Purkinje cell (primary cell): ENCODE measurements at places on chromosomes 6 and 20. TPM values are rescaled to one million over a fixed set of nuclear protein-coding genes. Genes with fewer than 3 reads are reported as not detected.

The SLC22A2 gene
- polyA plus RNA-seq, result not detected in 2 replicates

The HLA-DRB5 gene
- polyA plus RNA-seq, result not detected in 2 replicates

The TRIM27 gene
- polyA plus RNA-seq, result 11.7 and 12.7 TPM in 2 replicates

The CPNE5 gene
- polyA plus RNA-seq, result 22.8 TPM in 1 of 2 replicates, not detected in the other

The ULBP3 gene
- polyA plus RNA-seq, result not detected in 2 replicates

The TTK gene
- polyA plus RNA-seq, result 0.81 TPM in 1 of 2 replicates, not detected in the other

The CD24 gene
- polyA plus RNA-seq, result 0.32 and 2.5 TPM in 2 replicates

The WDR46 gene
- polyA plus RNA-seq, result 22.4 and 46.1 TPM in 2 replicates

The CGA gene
- polyA plus RNA-seq, result not detected in 2 replicates

The CDH26 gene
- 6.2 and 15.3 TPM in 2 replicates for polyA plus RNA-seq

The FARS2 gene
- 6.9 and 7.3 TPM in 2 replicates for polyA plus RNA-seq

The GPX5 gene
- not detected in 2 replicates for polyA plus RNA-seq

The GRM1 gene
- 200 and 255 TPM in 2 replicates for polyA plus RNA-seq

The ADGRB3 gene
- polyA plus RNA-seq, result 135 and 137 TPM in 2 replicates

The CAPN11 gene
- not detected in 2 replicates for polyA plus RNA-seq

The IL17F gene
- 7.1 and 12.9 TPM in 2 replicates for polyA plus RNA-seq

The PRL gene
- polyA plus RNA-seq, result not detected in 2 replicates

The ZSCAN16 gene
- polyA plus RNA-seq, result 0.43 and 6.8 TPM in 2 replicates

The KCNK15 gene
- polyA plus RNA-seq, result 0.58 and 2.7 TPM in 2 replicates

The CTCFL gene
- 0.63 TPM in 1 of 2 replicates, not detected in the other for polyA plus RNA-seq

The SPEF1 gene
- 0.20 TPM in 1 of 2 replicates, not detected in the other for polyA plus RNA-seq

The LIN28B gene
- 0.31 and 1.0 TPM in 2 replicates for polyA plus RNA-seq

The AK9 gene
- 11.2 and 25.7 TPM in 2 replicates for polyA plus RNA-seq

The TRERF1 gene
- 1.4 and 2.5 TPM in 2 replicates for polyA plus RNA-seq

The ABHD16B gene
- not detected in 2 replicates for polyA plus RNA-seq

The SLC12A5 gene
- 332 and 498 TPM in 2 replicates for polyA plus RNA-seq

The NRM gene
- polyA plus RNA-seq, result 0.53 and 1.5 TPM in 2 replicates

The SYCP2 gene
- 5.9 and 10.1 TPM in 2 replicates for polyA plus RNA-seq

The ZNF184 gene
- polyA plus RNA-seq, result 0.22 and 5.2 TPM in 2 replicates

The OXT gene
- not detected in 2 replicates for polyA plus RNA-seq

The C20orf202 gene
- polyA plus RNA-seq, result 0.70 and 3.3 TPM in 2 replicates

The ALDH8A1 gene
- 1.2 and 2.2 TPM in 2 replicates for polyA plus RNA-seq

The SPDEF gene
- not detected in 2 replicates for polyA plus RNA-seq

The YWHAB gene
- polyA plus RNA-seq, result 446 and 447 TPM in 2 replicates

The SIRPD gene
- 2.2 TPM in 1 of 2 replicates, not detected in the other for polyA plus RNA-seq

The LY6G6F gene
- polyA plus RNA-seq, result not detected in 2 replicates

The CFAP206 gene
- 3.8 and 5.3 TPM in 2 replicates for polyA plus RNA-seq

The WFDC5 gene
- not detected in 2 replicates for polyA plus RNA-seq

The NKAIN4 gene
- 1.3 and 2.3 TPM in 2 replicates for polyA plus RNA-seq
